Activated naive CD4-positive, alpha-beta T cell treated with anti-CD3 and anti-CD28 coated beads for 36 hours (primary cell): ENCODE measurements at places on chromosomes 16 and 17. TPM values are rescaled to one million over a fixed set of nuclear protein-coding genes. Genes with fewer than 3 reads are reported as not detected.

DNA sequence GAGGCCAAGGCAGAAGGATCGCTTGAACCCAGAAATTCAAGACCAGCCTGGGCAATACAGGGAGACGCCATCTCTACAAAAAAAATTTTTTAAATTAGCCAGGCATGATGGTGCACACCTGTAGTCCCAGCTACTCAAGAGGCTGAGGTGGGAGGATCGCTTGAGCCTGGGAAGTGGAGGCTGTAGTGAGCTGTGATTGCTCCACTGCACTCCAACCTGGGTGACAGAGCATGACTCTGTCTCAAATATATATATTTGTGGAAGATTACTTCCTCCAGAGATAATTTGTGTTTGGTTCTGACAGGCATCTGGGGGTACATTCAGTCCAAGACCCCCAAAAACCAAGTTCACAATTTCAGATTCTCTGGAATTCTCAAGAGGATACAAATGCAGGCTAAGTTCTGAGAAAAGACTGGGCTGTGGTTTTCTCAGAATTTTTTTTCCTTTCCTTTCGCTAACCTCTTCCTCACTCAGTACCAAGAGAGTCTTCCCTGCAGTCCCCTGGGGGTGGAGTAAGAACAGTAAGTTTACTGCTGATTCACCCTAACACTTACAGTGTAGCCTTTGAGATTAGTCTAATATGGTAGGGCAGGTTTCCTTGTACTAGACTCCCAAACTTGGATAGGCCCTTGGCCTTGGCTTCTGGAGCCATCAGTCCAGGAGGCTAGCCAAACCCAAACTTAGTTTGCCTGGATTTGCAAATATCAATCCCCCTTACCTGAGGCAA lies 15.1 kb downstream of the GSDMB start:
- no peak for DNase-seq

DNA sequence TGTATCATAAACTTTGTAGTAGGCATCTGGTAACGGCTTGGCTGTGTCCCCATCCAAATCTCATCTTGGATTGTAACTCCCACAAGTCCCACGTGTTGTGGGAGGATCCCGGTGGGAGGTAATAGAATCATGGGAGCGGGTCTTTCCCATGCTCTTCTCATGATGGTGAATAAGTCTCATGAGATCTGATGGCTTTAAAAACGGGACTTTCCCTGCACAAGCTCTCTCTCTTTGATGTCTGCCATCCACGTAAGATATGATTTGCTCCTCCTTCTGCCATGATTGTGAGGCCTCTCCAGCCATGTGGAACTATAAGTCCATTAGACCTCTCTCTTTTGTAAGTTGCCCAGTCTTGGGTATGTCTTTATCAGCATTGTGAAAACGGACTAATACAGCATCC lies 248.7 kb downstream of the SNX29 start:
- no peak for DNase-seq

- DNase-seq: no peak
Measured at GRCh38 chr16:75576384-75576811, 10.2 kb downstream of the GABARAPL2 start.

- no peak for DNase-seq
Measured at GRCh38 chr17:180381-181244, 837 bp downstream of the DOC2B start.

DNA sequence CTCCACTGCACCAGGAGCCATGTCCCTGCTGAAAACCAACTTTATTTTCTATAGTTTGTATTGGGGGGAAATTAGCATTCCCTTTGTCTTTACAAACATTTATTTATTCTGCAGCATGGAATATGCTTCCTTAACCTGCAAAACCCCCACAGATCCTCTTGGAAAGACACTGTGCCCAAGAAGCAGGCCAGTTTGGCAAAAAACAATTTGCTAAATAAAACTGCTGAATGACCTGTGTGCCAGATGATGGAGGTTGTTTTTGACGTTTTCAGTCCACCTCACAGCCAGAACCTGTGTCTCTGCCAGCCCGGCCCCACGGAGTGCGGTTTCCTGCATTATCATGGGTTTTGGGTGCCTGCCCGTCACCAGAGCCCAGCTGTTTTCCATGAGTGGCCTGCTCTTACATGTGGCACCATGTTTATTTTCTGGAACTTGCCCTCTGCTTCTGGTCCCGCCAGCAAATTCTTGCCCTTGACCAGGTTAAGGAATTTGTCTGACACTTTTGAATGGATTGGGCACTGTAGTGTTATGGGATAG lies 26.4 kb downstream of the ORC6 start:
- DNase-seq: no peak

The ACAP1 gene
- total RNA-seq: 309 TPM

The ARHGAP44 gene
- not detected for total RNA-seq

The SNF8 gene
- total RNA-seq: 90.3 TPM
